Lung microvascular endothelial cell (primary cell): ENCODE measurements at places on chromosomes 3 and 15. TPM values are rescaled to one million over a fixed set of nuclear protein-coding genes. Genes with fewer than 3 reads are reported as not detected.

The COL7A1 gene
- under 0.01 and 0.22 TPM in 2 replicates for total RNA-seq

The RPSA gene
- 1,101 and 1,430 TPM in 2 replicates for total RNA-seq

The RHOV gene
- total RNA-seq = not detected in 2 replicates

The PPM1L gene
- total RNA-seq = 0.44 and 0.99 TPM in 2 replicates

The LMAN1L gene
- total RNA-seq = not detected in 2 replicates

The PLSCR4 gene
- total RNA-seq = 494 and 1,169 TPM in 2 replicates

The UROC1 gene
- not detected in 2 replicates for total RNA-seq

DNA sequence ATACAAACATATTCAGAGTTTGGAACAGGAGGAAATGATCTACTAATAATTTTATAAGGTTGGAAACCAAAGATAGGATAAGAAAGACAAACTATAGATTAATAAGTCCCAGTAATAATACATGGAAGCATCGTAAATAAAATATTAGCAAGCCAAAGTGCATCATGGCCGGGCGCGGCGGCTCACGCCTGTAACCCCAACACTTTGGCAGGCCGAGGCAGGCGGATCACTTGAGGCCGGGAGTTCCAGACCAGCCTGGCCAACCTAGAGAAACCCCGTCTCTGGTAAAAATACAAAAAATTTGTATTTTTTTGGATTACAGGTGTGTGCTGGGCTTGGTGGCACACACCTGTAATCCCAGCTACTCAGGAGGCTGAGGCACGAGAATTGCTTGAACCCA is 14.9 kb downstream of the MUC4 start:
- no peak for DNase-seq

- no peak for DNase-seq
Measured at GRCh38 chr15:62906627-62907026, 135.9 kb upstream of the TPM1 start.

GRCh38 chr15:86799226-86799625 is 719.6 kb downstream of the AGBL1 start:
- no peak for DNase-seq

- no peak for DNase-seq
Measured at GRCh38 chr3:190591080-190591479, 77.2 kb downstream of the IL1RAP start.

DNA sequence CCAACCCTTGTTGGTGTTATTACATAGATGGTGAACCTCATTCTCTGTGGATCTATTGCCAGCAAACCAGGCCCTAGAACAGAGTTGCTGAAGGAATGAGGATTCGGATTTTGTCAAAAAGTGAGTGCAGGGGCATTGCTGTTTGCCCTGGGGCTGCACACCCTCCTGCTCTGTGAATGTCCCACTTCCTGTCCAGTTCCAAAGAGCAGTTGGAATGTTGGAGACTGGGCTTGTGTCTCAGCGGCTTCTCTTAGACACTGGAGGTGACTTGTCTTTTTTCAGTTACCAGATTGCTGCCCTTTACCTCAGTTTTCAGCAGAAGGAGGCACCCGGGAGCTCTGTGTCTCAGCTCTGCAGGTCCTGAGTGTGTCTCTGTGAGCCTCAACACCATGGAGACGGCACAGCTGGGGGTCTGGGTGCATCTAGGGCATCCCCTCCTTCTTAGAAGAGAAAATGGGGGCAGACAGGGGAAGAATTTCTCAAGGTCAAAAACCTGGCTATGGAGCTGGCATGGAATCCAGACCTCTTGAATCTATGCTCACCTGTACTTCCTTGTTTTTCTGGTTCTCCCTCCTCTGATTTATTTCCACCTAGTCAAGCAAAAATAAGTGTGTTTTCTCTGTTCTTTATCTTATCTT is 46.3 kb downstream of the LIMD1 start:
- no peak for DNase-seq

- no peak for DNase-seq
Measured at GRCh38 chr3:45109771-45110508, 36.2 kb downstream of the CDCP1 start.

DNA sequence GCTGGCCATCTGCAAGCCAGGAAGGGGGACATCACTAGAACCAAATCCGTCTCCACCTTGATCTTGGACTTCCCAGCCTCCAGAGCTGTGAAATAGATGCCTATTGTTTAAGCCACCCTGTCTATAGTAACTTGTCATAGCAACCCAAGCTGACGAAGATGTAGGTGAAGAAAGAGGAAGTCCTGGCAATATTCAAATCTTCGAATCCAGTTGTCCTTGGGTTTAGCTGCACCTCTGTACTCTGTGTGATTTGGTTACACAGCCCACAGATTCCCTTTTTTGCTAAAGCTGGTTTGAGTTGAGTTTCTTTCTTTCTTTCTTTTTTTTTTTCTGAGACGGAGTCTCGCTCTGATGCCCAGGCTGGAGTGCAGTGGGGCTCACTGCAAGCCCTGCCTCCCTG is 68.0 kb upstream of the XCR1 start:
- no peak for DNase-seq

- peak; percentile 42 for DNase-seq
Measured at GRCh38 chr15:43977072-43977884, 150.5 kb downstream of the WDR76 start.

- no peak for DNase-seq
Measured at GRCh38 chr15:90547540-90547939, 17.8 kb downstream of the CRTC3 start.

DNA sequence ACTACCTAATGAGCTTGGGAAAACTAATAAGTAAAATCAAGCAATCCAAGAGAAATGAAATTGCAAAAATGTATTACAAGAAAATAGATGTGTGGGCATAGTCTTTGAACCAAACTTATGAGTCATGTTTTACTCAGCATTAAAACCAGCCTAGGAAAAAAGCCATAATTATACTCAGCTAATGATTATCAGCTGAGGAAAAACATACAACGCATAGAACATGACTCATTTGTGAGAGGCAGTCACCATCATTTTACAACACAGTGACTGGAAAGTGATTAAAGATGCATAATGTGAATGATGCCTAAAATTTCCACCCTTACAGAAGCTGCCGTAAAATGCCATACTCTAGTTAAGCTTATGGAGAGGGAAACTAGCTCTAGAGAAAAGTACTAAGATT is 238.0 kb upstream of the EOMES start:
- DNase-seq = no peak

DNA sequence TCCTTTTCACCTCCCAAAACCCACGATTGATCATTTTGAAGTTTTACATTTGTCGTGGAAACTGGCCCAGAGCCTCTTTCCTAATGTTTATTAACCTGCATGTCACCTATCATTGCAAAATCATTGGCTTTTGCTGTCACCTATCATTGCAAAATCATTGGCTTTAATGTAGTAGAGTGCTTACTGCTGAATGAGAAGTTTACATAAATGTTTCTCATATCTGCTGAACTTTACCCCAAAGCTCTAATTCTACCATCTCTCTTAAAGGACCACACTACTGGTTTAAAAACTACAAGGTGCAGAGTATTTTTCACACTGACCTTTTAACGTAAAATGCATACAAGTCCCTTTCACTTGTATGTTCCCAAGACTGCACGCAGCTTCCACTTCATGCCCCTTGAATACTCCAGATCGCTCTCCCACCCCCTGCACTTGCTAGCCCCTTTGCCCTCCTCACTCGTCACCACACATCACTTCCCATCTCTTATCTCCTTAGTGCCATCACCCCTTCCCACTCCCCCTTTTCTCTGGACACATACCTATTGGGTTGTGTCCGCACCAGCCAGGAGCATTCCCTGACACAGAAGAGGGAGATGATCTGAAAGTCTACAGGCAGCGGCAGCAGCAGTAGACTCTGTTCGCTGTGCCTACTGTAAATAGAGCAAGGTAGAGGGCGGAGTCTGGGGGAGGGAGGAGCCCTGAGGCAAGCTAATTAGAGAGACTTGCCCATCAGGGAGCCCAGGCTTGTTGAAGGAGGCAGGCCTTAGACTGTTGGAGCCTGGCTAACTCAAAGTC is 30.2 kb upstream of the ATOSA start:
- no peak for DNase-seq

GRCh38 chr3:106673926-106674569 is 703.2 kb upstream of the CCDC54 start:
- DNase-seq = no peak

DNA sequence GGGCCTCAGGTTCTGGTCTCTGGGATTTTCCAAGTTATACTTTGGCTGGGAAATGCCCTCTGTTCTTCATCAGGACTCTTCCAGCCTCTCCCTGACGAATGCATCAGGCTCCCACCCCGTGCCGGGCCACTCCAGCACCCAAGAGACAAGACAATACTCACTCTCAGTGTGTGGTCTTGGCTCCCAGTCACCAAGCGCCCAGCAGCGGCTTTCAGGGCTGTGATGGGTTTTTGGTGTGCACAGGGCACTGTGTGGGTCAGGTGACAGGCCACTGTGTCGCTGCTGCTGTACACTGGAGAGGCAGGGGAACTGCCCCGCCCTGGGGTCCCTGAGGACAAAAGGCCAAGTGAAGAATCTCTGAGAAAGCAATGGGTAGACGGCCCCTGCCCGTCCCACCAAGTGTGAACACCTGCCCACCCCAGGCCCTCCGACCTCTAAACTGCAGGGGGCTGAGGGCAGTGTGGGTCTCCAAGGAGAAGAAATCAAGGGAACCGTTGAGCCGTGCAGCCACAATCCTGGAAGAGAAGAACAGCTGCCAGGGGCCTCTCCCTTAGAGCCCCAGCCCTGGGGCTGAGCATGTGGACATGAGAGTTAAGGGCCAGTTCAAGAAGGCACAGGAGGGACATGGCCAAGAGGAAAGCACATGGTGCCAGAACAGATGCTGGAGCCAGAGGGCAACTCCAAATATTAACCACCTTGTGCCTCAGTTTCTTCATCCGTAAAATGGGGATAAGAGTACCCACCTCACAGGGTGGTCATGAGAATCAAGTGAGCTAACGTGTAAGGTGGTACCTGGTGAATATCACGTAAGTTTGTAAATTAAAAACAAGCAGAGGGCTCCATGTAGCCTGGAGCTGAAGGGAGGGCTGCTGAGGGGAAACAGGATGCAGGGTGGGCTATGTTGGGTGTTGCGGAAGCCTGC is 34.1 kb downstream of the PTPN23 start:
- DNase-seq = no peak
